Activated CD8-positive, alpha-beta memory T cell treated with anti-CD3 and anti-CD28 coated beads, Interleukin-2, amount 50 U/mL, for 4 hours (primary cell): ENCODE measurements at places on chromosomes 7 and 10.

DNA sequence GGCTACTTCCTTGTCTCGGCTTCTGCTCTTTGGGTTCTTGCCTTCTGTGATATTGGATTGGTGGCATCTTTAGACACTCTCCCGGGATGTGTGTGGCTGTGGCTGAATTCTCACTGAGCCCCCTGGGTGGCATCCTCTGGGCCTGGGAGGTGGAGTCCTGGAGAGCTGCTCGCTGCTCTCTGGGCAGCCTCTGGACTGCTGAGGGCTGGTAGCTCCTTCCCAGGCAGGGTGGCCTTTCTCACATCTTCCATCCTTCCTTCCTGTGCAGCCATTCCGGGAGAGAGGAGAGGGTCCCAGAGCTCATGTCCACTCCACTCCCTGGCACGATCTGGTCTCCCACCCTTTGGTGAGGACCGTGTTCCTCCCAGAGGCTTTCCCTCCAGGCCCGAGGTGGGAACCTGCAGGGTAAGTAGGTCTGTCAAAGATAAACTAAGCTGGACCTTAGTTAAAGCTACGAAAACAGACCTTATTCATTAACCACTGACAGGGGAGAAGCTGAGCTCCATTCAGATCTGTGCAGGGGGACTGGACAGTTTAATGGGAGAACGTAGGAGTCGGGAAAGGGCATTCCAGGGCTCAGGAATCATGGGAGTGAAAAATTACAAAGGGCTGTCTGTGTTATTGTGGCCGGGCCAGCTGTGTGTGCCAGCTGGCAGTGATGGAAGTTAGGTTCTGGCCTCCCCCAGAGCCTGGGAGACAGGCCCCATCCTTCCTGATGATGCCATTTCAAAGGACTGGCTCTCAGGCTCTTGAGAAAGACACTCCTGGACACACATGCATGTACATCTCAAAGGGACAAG, 8.7 kb downstream of the ATP6V0E2 start:
- no peak for DNase-seq

DNA sequence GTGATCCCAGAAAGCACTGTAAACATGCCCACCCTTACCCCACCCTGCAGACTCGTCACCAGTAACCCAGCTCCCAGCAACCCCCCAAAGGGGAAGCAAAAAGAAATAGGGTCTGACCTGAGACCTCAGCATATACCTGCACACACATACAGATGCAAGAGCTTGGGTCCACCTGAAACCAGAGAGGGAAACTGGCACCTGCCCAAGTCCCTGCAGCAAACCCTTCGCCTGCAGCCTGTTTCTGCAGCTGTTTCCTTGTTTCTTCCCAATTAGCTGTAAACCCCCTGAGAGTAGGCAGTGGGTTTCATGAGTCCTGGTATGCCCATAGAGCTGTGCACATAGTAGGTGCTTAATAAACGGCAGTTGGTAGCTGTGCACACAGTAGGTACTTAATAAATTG, 140.5 kb downstream of the FGFR2 start:
- no peak for DNase-seq

GRCh38 chr7:19610194-19610943, 98.5 kb downstream of the POLR1F start:
- DNase-seq, result no peak

DNA sequence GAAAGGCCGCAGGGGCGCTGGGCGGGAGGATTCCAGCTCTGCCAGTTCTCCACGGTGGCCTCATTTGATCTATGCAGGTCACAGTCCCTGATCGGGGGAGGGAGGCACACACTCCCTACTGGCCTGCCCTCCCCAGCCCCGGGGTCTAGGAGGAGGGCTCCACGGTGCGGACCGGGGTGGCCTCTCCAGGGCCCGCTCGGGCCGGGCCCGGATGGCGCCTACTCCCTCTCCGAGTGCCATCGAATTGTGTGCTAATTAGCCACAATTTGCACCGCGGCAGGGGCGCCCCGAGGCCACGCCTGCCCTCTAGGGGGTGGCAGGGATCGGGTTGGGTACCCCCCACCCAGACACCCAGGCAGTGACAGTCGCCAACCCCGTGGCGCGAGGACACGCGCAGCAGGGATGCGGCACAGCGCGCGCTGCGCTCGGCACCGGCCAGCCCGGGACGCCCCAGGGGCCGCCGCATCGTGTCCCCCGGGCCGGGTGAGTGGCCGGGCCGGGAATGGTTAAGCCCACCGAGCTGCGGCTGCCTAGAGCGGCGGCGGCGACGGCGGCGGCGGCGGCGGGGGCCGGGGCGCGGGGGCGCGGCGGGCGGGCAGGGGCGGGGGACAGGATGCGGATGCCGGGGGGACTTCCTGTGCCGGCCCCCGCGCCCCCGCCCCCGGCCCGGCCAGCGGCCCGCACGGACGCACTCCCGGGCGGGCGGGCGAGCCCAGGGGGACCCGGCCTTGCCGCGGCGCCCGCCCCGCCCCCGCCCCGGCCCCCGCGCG, at the start of gene ZNF853:
ZNF853 (plus strand) TSS at position 658 of the 770 bp plus-strand sequence. CDS start 565 bp downstream, outside the sequence.
- DNase-seq, result peak; percentile 35

GRCh38 chr10:96972264-96972663, 140.2 kb downstream of the LCOR start:
- no peak for DNase-seq

DNA sequence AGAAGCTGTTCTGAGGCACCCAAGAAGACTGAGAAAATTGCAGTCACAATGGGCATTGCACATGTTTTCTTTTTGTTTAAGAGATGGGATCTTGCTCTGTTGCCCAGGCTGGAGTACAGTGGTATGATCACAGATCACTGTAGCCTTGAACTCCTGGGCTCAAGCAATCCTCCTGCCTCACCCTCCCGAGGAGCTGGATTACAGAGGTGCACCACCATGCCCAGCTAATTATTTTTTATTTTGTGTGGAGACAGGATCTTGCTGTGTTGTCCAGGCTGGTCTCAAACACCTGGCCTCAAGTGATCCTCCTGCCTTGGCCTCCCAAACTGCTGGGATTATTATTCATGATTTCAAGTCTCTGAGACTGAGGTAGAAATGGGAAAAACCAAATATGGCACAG, 168.7 kb downstream of the PIP4K2A start:
- DNase-seq, result no peak

DNA sequence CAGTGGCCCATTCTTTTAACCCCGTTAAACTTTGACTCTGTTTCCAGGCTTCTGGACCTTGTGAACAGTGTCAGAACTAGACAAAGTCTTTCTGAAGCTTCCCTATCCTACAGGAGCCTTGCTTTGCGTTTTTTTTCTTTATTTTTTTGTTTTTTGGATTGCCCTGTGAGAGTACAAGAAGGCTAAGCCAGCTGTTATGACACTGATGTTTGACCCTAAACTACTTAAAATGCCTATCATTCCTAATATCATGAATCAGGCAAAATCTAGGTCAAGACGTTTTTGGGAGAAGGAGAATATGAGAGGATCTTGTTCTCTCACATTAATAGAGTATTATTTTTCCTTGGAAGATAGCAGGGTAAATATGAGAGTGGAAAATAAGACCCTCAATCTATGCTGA, 79.8 kb downstream of the EPDR1 start:
- DNase-seq, result no peak

DNA sequence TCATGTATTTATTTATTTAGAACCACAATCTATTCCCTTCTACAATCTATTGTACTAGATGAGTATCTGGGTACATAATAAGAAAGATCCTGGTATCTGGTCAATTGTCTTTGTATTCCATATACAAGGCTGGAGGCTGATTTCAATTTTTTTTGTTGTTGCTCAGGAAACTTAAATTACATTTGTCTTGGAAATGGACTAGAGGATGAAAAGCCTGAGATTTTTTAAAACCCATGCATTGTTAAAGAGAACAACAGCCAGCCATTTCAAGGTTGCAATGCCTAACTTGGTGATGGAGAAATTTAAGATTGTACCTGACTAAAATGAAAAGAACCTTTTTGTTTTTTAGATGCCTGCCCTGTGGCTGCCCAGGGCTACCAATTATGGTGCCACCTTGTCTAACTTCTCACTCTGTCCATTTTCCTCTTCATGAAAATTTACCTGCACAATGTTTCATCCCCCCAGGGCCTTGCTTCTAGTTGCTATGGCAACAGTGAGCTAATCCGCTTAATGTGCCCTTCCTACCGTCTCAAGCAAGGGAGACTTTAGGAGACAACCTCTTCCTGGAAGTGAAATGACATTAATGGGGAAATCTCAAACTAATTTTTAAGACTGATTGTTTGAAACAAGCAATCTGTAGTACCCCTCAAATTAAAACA, 203.7 kb upstream of the PHYHIPL start:
- DNase-seq, result no peak

- no peak for DNase-seq
Observed at GRCh38 chr10:124092250-124092859, 1.0 kb downstream of the CHST15 start.

GRCh38 chr10:50260791-50261281, 9.5 kb upstream of the ASAH2 start:
- DNase-seq, result no peak

GRCh38 chr7:117827862-117828261, 45.4 kb downstream of the CTTNBP2 start:
- no peak for DNase-seq

DNA sequence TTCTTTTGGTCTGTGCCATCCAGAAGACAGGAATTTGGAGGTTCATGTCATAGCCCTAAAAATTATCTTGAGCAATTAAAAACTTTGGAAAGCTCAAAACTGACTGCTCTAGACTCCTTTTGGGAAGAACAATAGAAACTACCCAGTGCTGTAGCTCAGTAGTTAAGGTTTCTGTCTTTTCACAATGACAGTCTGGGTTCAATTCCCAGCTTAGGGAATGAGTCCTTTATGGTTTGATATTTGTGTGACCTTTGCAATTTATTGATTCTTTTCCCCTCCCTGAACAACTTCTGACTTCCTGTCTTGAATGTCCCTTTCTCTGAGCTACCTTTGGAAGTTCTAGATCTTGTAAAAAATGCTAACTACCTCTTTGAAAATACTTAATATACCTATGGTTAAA, 603.3 kb upstream of the IGFBP3 start:
- DNase-seq, result no peak

DNA sequence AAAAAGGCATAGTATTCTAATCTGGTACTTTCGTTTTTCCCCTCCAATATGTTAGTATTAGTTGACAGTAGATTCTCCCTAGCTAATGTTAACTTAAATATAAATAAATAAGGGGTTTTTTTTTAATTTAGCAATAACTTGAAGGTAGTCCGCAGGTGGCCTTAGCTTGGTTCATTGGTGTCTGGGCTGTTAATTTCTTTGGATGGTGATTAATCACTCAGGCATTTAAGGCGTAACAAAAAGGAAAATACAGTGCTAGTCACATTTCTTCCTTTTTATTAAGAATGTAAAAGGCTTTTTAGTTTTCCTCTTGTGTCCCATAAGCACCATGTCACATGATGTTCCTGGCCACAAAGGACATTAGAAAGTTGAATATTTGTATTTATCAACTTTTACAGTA, 161.0 kb upstream of the POT1 start:
- no peak for DNase-seq

GRCh38 chr7:32036557-32036956, 33.6 kb downstream of the PDE1C start:
- no peak for DNase-seq

DNA sequence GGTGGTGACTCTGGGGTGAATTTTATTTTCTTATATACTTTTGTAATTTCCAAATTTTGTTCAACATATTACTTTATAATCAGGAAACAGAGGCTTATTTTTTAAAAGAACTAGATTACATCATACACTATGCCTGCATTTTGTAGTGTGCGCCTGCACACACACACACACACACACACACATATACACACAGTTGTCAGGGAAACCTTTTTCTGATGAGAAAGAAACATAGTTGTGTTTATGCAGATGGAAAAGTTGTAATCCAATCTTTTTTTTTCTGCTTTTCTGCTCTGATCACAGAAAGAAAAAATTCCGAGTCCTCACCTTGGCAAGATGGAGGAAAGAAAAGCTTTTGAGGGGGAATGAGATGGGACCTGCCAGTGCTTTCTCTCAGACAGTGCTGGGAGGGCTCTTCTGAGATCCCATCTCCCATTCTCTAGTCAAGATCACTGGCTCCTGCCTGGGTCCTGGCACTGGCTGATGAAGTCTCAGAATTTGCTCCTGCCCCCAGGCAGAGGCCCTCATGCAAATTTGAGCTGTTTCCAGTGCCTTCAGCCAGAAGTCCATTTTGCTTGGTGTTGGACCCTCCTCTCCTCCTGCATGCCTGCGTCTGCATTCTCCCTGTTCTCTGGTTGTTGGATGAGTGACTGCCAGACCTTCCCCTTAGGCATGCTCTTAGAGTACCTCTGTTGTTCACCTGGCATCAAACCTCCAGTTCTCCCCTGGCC, 59.7 kb downstream of the TLL2 start:
- DNase-seq, result no peak

DNA sequence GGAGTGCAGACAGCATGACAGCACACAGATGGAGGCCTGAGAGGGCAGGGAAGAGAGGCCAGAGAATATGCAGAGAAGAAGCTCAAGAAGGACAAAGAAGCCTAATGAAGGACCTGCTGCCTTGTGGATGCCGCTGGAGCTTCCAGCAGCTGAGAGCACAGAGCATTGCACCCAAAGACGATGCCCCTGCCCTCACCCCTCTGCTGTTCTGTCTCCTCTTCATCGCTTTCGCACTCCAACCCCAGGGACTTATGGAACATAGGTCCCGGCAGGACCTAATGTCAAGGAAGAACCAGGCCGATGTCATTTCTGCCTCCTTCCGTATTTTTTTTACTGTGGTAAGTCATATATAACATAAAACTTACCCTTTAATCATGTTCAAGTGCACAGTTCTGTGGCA, 12.3 kb upstream of the INSIG1 start:
- no peak for DNase-seq

- DNase-seq, result no peak
Observed at GRCh38 chr7:10770176-10770575, 203.5 kb upstream of the PHF14 start.

DNA sequence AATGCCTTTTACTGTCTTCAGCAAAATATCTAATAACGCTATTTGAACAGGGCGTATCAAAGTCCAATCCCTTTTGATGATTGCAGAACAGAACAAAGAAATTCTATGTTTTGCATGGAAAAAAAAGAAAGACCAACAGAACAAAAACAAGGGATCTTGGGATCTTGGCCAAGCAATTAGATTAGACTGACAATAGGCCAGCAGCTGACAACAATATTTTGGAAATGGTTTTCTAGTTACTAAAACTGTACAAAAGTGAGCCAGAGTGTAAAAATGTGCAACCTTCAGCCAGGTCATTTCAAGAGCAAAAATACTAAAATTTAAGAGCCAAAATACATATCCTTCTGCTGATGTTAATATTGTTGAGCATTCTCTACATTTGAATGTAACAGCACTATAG, 716.5 kb upstream of the KCND2 start:
- no peak for DNase-seq

GRCh38 chr10:75512203-75512933, 80.9 kb downstream of the LRMDA start:
- no peak for DNase-seq

DNA sequence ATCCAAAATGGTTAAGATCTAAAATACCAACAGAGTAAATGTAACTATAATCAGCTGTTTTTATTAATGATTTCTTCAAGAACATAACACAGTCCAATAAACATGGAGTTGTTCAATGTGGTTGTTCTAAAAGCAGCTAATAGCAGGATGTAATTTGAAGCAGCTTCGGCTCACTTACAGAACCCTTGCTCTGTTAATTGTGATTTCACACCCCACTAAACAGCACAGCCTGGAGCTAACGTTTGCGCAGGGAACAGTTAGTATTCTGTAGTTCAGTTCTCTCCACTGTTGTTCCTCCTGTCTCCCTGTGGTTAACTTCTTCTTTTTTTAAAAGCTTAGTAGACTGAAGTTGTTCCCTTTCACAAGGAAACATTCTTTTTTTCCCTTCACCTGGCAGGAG, 104.0 kb downstream of the GRM3 start:
- no peak for DNase-seq

- no peak for DNase-seq
Observed at GRCh38 chr10:36437367-36437766, 688.0 kb upstream of the ANKRD30A start.

- no peak for DNase-seq
Observed at GRCh38 chr7:107312418-107312817, 143.6 kb downstream of the HBP1 start.
